Gastrocnemius medialis (tissue), 4 donors: ENCODE measurements at places on chromosomes 5 and 9.

GRCh38 chr5:154712518-154713437, 42.4 kb upstream of the LARP1 start:
- no peaks in the 10 kb centered on the region for H3K27me3 ChIP-seq
- no peaks in the 10 kb centered on the region for H3K36me3 ChIP-seq
- peaks cover 18% of the 10 kb centered on the region for H3K4me1 ChIP-seq
- no peak for DNase-seq
- H3K27ac ChIP-seq = no peak overlapping the region

DNA sequence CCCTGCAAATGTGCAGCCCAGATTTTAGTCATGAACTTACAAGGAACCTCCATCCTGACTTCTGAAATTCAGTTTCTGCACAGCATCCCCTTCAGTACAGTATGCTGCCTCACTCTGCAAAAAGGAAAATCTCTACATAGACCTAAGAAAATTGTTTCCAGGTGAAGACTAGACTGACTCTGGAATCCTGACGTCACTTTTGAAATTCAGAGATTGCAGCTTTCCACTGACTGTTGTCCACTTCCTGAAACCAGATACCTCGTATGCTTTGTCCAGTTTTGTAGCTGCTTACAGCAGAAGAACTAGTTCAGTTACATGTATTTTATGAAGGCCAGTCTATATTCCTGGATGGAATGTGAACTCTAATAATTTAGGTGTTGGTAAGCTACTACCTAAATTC, 629.3 kb upstream of the ST8SIA4 start:
- no peak for DNase-seq
- no peak overlapping the region for H3K27ac ChIP-seq
- H3K4me1 ChIP-seq = no peaks in the 10 kb centered on the region

DNA sequence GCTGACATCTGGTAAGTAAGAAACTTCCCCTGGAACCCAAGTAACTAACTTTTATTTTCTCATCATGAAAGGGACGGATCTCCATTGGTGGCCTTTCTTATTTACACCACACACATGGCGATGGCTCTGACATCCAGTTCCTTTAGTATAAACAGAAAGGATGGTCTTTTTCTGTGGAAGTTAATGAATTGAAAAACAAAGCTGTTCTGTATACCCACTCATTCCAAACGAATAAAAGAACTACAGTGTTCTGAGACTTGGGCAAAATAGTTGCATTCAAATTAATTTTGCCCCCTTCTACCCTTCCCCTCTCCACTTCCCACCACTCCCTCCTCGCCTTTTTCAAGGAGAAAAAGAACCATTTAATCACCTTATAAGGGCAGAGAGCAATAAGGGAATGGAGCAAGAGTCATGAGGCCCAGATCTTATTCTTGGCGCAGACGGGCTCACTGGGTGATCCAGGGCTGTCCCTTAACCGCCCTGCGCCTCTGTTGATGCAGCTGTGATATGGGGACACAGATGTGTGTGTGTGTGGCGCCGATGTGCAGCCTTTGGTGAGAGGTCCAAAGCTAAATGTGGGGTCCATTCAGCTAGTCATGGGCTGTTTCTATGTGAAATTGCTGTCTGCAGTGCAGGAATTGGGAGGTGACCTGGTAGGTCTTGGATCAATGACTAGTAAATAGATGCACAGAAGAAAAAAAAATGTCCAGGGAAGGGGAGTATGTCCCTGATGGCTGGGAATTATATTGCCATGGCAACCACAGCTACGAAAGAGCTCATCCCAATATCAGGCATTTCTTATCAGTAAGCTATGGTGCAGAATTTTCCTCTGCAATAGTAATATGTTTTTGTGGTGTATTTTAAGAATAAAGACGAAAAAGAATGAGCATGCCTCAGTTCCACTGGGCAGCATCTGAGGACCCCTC, 141.5 kb upstream of the ERCC6L2 start:
- H3K36me3 ChIP-seq = no peaks in the 10 kb centered on the region
- DNase-seq = no peak
- no peak overlapping the region for H3K4me3 ChIP-seq
- no peaks in the 10 kb centered on the region for H3K4me1 ChIP-seq

DNA sequence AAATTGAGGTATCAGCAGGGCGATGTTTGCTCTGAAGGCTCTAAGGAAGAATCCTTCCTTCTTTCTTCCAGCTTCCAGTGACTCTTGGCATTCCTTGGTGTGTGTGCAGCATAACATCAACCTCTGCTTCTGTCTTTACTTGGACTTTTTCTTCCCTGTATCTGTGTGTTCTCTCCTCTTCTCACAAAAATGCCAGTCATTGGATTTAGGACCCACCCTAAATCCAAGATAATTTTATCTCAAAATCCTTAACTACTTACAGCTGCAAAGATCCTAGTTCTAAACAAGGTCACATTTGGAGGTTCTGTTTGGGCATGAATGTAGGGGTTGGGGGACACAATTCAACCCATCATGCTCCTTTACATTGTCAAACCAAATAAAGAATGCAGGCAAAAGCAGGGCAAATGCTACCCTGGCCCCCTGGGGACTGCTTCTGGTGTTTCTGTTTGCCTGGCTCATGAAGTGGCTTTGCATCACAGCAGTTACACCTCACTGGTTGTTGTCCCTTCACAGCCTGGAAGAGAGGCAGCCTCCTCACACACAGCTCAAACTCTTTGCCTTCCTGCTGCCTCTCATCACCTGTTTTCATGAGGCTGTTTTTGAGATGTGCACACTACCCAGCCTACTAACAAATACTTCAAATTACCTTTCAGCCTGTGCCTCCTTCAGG, 64.8 kb upstream of the PLCXD3 start:
- no peak for DNase-seq
- H3K27ac ChIP-seq = no peak overlapping the region
- H3K27me3 ChIP-seq = no peaks in the 10 kb centered on the region
- no peaks in the 10 kb centered on the region for H3K36me3 ChIP-seq

DNA sequence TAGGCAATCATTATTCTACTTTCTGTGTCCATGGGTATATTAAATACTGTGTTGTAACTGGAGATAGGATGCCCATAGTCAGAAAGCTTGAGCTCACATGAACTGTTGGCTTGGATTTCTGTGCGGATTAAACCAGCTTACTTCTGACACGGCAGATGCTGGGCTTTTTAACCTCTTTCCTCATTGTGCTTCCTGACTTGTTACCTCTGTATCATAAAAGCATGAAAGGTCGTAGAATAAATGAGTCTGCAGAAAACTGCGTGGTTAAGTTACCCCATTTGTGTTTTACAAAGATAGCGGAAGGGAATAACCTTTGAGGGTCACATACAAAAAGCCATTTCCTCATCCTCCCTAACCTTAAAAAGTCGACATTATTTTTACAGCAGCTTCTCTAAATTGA, 199.5 kb upstream of the DMRT1 start:
- no peak overlapping the region for H3K4me3 ChIP-seq
- H3K27me3 ChIP-seq = no peaks in the 10 kb centered on the region
- peak overlapping the region; percentile 2 for H3K27ac ChIP-seq
- H3K4me1 ChIP-seq = peaks cover 21% of the 10 kb centered on the region

- no peak for DNase-seq
- no peaks in the 10 kb centered on the region for H3K36me3 ChIP-seq
These were observed 176.0 kb downstream of the DAB2IP start for GRCh38 chr9:121827251-121827967.

- no peaks in the 10 kb centered on the region for H3K36me3 ChIP-seq
- H3K27me3 ChIP-seq = no peaks in the 10 kb centered on the region
- H3K4me1 ChIP-seq = no peaks in the 10 kb centered on the region
- no peak overlapping the region for H3K27ac ChIP-seq
- no peak for DNase-seq
These were observed 934.4 kb downstream of the MAT2B start for GRCh38 chr5:164439799-164440198.

DNA sequence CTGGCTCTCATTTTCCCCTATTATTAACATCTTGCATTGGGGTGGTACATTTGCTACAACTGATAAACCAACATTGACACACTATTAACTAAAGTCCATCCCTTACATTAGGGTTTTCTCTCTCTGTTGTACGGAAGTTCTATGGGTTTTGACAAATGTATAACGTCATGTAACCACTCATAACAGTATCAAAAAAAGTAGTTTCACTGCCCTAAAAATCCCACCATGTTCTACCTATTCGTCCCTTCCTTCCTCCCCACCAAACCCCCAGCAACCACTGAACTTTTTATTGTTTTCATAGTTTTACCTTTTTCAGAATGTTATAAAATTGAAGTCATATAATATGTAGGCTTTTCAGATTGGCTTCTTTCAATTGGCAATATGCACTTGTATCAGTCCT, 40.1 kb downstream of the MLLT3 start:
- no peaks in the 10 kb centered on the region for H3K27me3 ChIP-seq
- H3K27ac ChIP-seq = no peak overlapping the region
- H3K36me3 ChIP-seq = no peaks in the 10 kb centered on the region
- H3K4me1 ChIP-seq = no peaks in the 10 kb centered on the region
- no peak for DNase-seq

DNA sequence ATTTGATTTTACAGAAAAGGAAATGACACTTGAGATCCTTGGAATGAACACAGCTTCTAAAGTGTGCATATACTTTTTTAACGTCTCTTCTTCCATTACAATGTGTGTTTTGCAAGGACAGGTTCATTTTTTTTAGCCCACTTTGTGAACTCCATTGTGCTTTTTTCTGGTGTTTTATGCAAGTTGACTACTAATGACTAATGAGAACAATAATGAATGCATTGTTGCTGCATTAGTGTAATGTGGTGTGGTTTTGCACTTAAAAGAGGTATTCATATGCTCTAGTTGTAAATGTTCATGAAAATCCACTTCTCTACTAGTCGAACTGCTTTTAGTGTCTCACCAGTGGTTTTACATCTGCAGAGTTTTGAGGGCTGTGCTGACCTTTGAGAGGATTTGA, 93.6 kb downstream of the UHRF2 start:
- H3K36me3 ChIP-seq = no peaks in the 10 kb centered on the region
- no peak for DNase-seq
- H3K27ac ChIP-seq = no peak overlapping the region
- no peak overlapping the region for H3K4me3 ChIP-seq
- H3K27me3 ChIP-seq = no peaks in the 10 kb centered on the region
- H3K4me1 ChIP-seq = no peaks in the 10 kb centered on the region

DNA sequence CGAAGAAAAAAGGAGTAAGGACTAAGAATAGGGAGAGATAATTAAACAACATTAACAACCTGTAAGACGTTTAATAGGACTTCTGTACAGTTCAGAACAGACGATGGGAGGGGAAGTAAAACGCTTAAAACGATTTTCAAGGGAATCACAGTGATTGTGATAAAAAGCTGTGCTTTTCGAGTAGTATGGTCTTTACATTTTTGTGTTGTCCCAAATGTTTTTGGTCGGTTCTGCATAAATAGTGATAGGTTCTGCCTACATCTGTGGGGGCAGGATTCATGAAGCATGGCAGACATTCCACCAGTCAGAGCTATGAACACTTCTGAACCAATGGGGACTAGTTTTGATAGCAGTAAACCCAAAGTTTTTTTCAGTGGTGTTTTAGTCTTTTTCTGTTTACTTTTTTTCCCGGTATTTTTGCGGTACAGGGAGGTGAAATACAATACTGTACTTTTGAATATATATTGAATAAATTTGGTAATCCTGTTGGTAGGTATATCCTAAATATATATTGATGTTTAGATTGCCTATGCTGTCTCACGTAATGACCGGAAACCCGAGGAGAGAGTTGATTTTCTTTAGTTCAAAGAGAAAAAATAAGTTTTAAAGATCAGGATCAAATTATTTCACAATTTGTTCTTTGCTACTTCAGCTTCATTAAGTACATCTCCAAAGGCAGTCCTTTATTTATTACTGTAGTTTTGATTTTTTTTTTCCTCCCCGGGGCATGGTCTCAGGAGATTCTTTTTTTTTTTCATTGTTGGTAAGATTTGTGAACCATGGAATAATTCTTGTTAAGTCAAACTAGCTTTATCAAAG, 1.3 kb downstream of the ERBIN start:
- H3K4me1 ChIP-seq = peaks cover 22% of the 10 kb centered on the region
- peak overlapping the region; percentile 100 for H3K27ac ChIP-seq
- peak; percentile 8 for DNase-seq
- H3K27me3 ChIP-seq = no peaks in the 10 kb centered on the region
- H3K4me3 ChIP-seq = peak overlapping the region; percentile 95

DNA sequence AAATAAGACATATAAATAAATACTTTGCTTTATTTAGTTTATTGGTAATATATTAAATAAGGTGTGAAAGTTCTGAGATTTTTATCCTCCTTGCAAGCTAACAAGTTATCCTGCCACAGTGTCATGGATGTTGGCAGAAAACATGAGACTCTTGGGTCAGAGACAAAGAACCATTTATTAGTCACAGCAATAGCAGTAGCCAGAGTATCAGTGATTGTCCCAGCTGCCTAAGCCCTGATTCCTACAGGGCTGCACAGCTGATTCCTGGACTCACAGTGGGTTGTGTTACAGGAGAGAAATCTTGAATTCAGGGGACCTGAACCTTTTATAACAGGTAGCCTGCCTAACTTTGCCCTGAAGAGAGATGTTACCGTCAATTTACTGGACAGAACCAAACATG, 304.5 kb upstream of the ZNF608 start:
- H3K4me3 ChIP-seq = no peak overlapping the region
- H3K27me3 ChIP-seq = no peaks in the 10 kb centered on the region
- no peak for DNase-seq
- no peak overlapping the region for H3K27ac ChIP-seq
- H3K4me1 ChIP-seq = no peaks in the 10 kb centered on the region

GRCh38 chr9:81118416-81118815, 570.9 kb downstream of the TLE1 start:
- H3K4me3 ChIP-seq = no peak overlapping the region
- no peaks in the 10 kb centered on the region for H3K27me3 ChIP-seq
- H3K4me1 ChIP-seq = no peaks in the 10 kb centered on the region
- no peaks in the 10 kb centered on the region for H3K36me3 ChIP-seq
- no peak overlapping the region for H3K27ac ChIP-seq
